ENCODE measurements at places on chromosomes 4 and X. TPM values are rescaled to one million over a fixed set of nuclear protein-coding genes. Genes with fewer than 3 reads are reported as not detected.

Gene CFP
- total RNA-seq, result 0.57 TPM

Gene BEX2
- total RNA-seq, result 2.6 TPM

Gene CPEB2
- 20.8 TPM for total RNA-seq

Gene DDX60
- 14.2 TPM for total RNA-seq

Gene VMA21
- total RNA-seq, result 37.2 TPM

Gene CCDC160
- 0.14 TPM for total RNA-seq

Gene DRP2
- 0.22 TPM for total RNA-seq

Gene HTATSF1
- total RNA-seq, result 36.8 TPM

Gene N4BP2
- 8.6 TPM for total RNA-seq

Gene PPP4R3C
- not detected for total RNA-seq

Gene TRIM60
- 1.1 TPM for total RNA-seq

Gene CPE
- total RNA-seq, result 2.3 TPM

Gene PHOX2B
- total RNA-seq, result not detected

Gene CXCL11
- total RNA-seq, result 0.14 TPM

Gene MAGEA10
- not detected for total RNA-seq

Gene PDGFC
- total RNA-seq, result 151 TPM

Gene ADGRL3
- total RNA-seq, result under 0.01 TPM

Gene TMEM31
- not detected for total RNA-seq

Gene EGF
- 0.22 TPM for total RNA-seq

Gene MAGEA2B
- total RNA-seq, result not detected

Gene TMPRSS11A
- total RNA-seq, result not detected

Gene CXorf58
- total RNA-seq, result not detected

Gene TBX22
- total RNA-seq, result not detected

Gene SSX3
- total RNA-seq, result not detected

Gene MAPK10
- total RNA-seq, result 1.8 TPM

All from placental pericyte (primary cell).